ENCODE measurements at places on chromosomes 11 and 22.

- peak; percentile 73 for DNase-seq
Observed at GRCh38 chr22:24427500-24428164, at the start of gene ADORA2A. Gene ADORA2A, plus strand, starts transcription at chr22:24427599. Its CDS starts 5,806 bp downstream, at chr22:24433405.

DNA sequence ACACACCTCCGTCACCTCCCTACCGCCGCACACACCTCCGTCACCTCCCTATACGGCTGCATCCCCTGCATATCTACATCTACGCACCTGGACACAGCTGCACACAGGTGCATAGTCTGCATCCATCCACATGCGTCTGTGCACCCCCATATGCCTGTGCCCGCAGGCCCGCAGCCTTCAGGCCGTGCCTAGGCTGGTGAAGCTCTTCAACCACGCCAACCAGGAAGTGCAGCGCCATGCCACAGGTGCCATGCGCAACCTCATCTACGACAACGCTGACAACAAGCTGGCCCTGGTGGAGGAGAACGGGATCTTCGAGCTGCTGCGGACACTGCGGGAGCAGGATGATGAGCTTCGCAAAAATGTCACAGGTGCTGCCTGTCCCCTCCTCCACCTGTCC, 4.8 kb downstream of the PKP3 start:
- DNase-seq = no peak

DNA sequence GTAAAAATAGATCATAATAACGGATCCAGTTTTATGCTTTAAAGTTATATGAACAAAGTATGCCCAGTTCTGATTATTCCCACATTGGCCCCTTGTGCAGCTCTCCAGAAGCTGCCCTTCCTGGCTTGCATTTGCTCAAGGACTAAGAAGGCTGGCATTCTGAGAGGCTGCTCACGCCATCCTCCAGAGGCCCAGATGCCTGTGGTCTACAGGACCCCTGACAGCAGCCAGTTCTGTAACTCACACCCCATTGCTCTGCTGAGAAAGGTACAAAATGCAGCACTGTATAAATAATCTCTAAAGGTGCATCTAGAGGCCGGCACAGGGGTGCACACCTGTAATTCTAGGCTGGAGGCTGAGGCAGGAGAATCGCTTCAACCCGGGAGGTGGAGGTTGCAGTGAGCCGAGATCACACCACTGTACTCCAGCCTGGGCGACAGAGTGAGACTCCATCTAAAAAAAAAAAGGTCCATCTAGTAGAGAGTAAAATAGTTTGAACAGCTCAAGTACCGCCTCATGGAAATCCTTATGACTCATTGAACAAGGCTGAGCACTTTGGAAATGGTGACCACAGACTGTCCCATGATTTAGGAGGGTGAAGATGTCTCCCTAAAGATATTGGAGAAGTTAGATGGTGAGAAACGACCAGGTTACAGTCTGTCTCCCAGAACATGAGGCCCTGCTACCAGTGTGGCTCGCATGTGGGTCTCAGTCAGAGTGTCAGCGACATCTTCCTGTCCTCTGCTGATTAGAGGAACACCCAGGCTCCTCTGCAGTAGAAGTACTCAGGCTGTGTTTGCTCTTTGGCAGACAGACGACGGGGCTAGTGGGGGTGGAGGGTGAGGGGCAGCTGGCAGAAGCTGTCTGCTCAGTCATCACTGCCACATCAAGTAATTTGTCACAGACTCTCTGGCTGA, 56.3 kb downstream of the KREMEN1 start:
- no peak for DNase-seq

DNA sequence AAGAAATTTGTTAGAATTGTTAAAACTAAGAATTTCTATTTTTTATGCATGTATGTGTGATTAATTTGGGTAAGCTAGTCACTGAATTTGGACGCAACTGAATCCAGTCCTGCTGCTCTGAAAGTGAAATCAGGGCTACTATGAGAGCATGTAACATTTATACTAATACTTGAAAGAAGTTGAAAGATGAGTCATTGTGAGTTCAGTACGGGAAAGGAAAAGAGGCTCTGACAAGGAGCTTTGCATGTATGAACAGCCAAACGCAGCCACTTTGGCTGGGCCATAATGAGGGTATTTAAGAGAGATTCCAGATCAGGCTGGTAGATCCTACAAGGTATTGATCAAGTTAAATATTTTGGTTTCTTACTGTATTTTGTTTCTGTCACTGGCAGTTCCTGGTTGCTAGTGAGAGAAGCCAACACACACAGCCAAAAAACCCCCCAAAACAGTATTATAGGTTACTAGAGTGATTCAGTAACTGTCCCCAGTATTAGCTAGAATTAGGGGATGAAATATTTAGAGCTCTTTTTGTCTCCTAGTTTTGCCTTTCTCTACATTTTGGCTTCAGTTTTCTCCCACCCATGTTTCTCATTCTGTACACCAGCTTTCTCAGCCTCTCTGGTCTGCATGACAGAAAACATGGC, 14.1 kb downstream of the AASDHPPT start:
- no peak for DNase-seq

- DNase-seq = no peak
Observed at GRCh38 chr11:128872594-128872993, 5.5 kb upstream of the KCNJ1 start.

All from stimulated activated CD8-positive, alpha-beta memory T cell treated with anti-CD3 and anti-CD28 coated beads, Interleukin-2, amount 100 ng/mL, for 1 hour (primary cell).